ENCODE measurements at places on chromosomes 12 and 14.
A peak's percentile ranks its signal among the peaks of the same experiment; 100 is the strongest.

DNA sequence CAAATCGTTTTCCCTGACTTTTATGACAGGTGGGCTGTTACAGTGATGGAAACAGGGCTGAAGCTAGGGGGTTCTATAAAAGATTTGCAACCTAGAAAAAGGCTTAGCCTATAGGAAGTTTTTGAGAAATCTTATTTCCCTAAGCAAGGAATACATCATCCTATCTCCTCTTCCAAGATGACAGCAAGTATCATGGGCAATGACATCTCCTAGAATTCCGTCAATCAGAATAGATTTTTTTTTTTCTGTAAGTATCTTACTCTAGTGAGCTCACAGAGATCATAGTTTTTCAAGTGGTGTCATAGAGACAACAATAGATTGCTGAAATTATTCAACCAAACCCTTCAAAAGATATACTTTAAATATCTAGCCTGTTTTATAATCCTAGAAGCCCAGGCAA is 108.8 kb downstream of the MYF5 start:
- no peak for DNase-seq

GRCh38 chr12:42588524-42589464 is 752 bp downstream of the PRICKLE1 start:
- peak; percentile 29 for DNase-seq

DNA sequence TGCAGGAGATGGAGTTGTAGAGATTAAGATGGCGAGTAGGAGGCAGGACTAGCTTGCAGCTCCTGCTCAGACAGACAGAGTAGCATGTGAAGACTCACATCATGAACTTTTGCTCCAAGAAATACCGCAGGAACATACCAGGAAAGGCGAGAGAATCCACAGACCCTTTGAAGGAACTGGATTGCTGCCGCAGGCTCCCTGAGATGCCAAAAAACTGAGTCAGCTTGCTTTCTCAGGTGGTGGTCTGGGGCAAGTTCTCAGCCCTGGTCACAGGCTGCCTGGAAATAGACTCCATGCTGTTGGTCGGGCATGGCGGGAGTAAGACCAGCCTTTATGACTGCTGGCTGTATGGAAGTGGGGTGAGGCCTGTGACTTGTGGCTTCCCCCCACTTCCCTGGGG is 163.6 kb upstream of the NAV3 start:
- DNase-seq = no peak

- DNase-seq = peak; percentile 24
Observed at GRCh38 chr12:13211859-13212664, 15.5 kb downstream of the EMP1 start.

DNA sequence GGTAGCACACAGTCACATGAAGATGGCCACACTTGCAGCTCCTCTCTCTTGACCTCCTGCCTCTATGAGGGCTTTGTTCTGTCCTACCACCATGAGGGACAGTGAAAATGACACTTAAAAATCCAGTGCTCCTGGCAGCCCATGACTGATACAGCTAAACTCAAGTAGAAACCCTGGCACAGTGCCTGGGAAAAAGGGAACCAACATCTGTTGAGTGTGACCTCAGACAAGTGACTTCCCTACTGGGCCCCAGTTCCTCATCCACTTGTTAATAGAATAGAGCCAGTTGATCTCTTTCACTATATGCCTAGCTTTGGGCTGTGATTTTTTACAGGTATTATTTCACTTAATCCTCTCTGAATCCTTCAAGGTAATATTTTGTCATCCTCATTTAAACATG is 4.8 kb downstream of the GUCY2C start:
- DNase-seq = no peak

DNA sequence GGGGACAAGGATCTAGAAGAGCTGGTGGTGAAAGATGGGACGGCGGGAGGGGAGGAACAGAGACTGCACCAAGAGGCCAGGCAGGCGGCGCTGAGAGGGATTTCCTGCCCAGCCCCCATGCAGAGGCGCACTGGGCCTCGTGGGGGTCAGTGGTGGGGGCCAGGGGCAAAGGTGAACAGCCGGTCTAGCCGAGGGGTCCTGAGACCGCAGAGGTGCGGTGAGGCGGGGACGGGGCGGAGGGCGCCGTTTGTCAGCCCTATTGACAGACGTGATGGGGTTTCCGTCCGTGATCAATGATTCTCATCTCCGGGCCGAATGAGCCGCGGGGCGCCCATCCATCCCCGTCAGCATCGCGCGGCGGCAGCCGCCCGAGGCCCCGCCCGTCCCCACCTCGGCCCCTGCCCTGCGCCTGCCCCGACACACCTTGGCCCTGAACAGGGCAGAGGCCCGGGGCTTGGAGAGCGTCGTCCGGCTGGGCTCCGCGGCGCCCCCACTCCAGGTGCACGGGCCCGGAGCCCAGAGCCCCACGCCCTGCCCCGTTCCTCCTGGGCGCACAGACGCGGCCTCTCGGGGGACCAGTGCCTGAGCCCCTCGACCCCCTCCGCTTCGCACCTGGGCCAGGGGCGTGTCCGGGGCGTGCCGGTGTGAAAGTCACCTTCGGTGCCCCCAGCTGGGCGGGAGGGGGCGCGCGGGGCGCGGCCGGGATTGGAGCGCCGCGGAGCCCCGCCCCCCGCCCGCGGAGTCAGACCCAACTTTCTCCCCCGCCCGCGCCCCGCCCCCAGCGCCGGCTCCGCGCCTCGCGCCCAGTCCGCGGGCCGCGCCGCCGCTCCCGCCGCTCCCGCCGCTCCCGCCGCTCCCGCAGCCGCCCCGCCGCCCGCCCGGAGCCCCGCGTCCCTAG is at the start of gene NXPH4:
Gene NXPH4 (plus strand): TSS at position 781 of the 898 bp plus-strand sequence. CDS start 176 bp downstream, outside the sequence.
- no peak for DNase-seq

GRCh38 chr14:88044776-88045446 is 40.0 kb downstream of the GPR65 start:
- no peak for DNase-seq

DNA sequence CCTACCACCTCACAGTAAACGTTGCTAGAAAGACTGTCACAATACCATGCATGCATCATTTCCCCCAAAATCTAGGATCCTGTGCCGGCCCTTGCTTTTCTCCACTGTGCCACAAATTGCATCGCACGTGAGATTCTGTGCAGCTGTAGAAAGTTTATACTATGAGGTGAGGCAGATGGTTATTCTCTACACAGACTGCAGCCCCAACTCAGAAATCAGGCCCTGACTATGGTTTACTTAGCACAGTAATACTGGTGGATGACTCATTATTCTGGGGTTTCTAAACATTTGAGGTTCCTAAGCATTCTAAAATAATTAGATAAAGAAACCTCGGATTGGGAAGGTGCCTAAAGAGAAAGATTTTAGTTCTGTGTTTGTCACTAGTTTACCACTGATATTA is 163.8 kb upstream of the CCDC198 start:
- no peak for DNase-seq

DNA sequence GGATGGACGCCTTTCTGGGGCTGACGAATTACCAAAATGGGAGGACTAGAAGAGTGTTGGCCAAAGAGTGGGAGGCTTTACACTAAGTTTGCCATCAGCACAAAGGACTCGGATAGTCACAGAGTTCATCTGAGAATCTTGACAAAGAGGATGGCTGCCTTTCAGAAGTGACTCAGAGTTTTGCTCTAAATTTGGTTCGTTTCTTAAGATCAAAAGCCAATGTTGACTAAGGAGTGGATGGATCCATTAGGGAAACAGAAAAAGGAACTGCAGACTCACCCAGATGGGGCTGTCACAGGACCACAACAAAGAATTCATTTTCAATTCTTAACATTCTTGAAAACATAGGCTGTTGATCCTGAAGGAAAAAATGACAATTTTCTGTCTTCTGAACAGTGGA is 81.3 kb upstream of the DUSP6 start:
- DNase-seq = no peak

- no peak for DNase-seq
Observed at GRCh38 chr14:38280081-38280480, 24.2 kb upstream of the CLEC14A start.
